Naive thymus-derived CD8-positive, alpha-beta T cell (primary cell): ENCODE measurements at places on chromosomes 5 and 9.

DNA sequence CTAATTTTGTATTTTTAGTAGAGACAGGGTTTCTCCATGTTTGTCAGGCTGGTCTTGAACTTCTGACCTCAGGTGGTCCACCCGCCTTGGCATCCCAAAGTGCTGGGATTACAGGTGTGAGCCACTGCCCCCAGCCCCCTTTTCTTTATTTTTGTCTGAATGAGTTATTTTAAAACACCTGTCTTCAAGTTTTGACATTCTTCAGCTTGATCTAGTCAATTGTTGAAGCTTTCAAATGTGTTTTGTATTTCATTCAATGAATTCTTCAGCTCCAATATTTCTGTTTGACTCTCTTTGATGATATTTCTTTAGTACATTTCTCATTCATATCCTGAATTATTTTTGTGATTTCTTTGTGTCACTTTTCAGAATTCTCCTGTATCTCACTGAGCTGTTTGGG lies 486.2 kb downstream of the DMAC1 start:
- H3K36me3 ChIP-seq = peaks cover 12% of the 10 kb centered on the region
- no peak overlapping the region for H3K27ac ChIP-seq
- no peaks in the 10 kb centered on the region for H3K4me1 ChIP-seq
- no peak overlapping the region for H3K4me3 ChIP-seq
- no peak for DNase-seq

GRCh38 chr5:169304175-169304574 lies 3.2 kb upstream of the SLIT3 start:
- H3K27me3 ChIP-seq = peaks cover 41% of the 10 kb centered on the region
- peaks cover 10% of the 10 kb centered on the region for H3K4me1 ChIP-seq
- H3K27ac ChIP-seq = no peak overlapping the region
- H3K36me3 ChIP-seq = peaks cover 2% of the 10 kb centered on the region
- no peak overlapping the region for H3K4me3 ChIP-seq

GRCh38 chr5:147446523-147446922 lies 63.3 kb downstream of the DPYSL3 start:
- no peak overlapping the region for H3K4me3 ChIP-seq
- H3K36me3 ChIP-seq = no peaks in the 10 kb centered on the region
- H3K27ac ChIP-seq = no peak overlapping the region
- DNase-seq = no peak
- H3K4me1 ChIP-seq = peaks cover 1% of the 10 kb centered on the region
- H3K27me3 ChIP-seq = peaks cover 37% of the 10 kb centered on the region

DNA sequence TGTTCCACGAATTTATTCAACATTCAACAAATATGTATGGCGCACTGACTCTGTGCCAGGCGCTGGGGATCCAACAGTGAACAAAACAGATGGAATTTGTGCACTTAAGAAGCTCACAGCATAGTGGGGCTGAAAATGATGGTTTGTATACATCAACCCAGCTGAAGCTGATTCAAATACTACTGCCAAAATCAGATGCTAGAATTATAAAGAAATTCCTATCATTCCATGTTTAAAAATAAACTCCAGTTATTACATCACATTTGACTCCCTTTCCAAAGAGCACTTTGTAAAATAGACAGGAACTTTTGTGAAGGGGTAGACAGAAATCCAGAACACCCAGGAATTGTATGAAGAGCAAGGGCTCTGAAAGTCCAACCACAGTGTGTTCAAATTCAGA lies 54.1 kb downstream of the ZNF608 start:
- no peaks in the 10 kb centered on the region for H3K27me3 ChIP-seq
- H3K4me3 ChIP-seq = no peak overlapping the region
- no peak overlapping the region for H3K27ac ChIP-seq
- no peak for DNase-seq
- H3K36me3 ChIP-seq = no peaks in the 10 kb centered on the region

DNA sequence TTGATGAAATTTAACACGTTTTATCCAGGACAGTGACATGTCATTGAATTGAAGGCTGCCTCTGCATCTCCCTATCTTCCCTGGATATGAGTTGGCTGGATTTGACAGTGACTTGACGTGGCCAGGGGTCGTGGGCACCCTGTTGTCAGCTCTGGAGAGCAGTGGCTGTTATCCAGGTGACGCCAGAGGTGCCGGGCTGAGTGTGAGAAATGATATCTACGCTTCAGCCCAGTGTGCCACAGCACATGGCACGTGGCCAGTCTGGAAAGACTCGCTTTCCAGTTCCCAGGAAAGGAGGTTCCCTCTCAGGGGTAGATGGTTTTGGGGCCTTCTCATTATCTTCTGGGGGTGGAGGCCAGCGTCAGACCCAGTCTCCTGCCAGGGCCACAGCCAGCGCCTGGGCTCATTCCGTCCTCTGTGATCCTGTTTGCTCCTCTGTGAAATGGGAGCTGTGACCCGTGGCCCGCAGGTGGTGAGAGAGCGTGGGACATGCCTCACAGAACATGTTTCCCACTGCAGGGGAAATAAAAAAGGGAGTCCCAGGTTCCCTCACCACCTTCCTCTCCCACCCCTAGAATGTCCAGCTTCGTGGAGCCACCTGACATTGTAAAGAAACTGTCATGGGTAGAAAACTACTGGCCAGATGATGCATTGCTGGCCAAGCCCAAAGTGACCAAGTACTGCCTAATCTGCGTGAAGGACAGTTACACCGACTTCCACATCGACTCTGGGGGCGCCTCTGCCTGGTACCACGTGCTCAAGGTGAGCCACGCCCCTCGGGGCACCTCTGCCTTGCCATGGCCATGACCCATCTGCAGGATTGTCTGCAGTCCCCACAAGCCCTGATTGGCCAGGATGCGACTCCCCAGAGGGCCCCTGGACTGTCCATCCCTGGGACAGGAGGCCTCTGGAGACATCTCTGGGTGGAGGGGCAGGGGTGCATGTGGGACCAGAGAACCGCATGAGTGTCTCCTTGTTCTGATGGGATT lies 76.5 kb downstream of the PHF2 start:
- H3K4me1 ChIP-seq = no peaks in the 10 kb centered on the region
- DNase-seq = no peak
- H3K36me3 ChIP-seq = peaks cover 9% of the 10 kb centered on the region
- H3K27me3 ChIP-seq = no peaks in the 10 kb centered on the region
- no peak overlapping the region for H3K27ac ChIP-seq

GRCh38 chr9:98999152-98999525 lies 55.4 kb downstream of the COL15A1 start:
- no peak for DNase-seq
- no peak overlapping the region for H3K4me3 ChIP-seq
- H3K36me3 ChIP-seq = no peaks in the 10 kb centered on the region
- H3K27me3 ChIP-seq = peaks cover 2% of the 10 kb centered on the region

DNA sequence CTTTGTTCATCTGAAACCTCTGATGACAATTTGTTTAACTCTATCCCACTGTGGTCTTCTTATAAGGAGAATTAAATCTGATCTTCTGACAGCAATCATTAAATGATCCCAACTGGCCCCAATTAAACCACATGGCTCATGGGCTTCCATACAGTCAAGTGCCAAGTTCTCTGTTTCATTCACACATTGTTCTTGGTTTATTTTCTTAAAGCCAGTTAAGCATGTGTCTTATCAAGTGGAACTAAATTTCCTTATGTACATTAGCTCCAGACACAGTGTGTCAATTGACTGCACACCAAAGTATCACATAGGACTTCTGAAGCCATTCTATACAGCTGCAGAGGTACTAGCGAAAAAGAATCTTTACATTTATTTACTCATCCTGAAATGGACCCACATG lies 51.2 kb downstream of the MEF2C start:
- peaks cover 19% of the 10 kb centered on the region for H3K4me1 ChIP-seq
- no peak for DNase-seq
- H3K36me3 ChIP-seq = no peaks in the 10 kb centered on the region
- H3K4me3 ChIP-seq = no peak overlapping the region
- H3K27me3 ChIP-seq = no peaks in the 10 kb centered on the region
